ENCODE measurements at places on chromosomes 5 and 9.

DNA sequence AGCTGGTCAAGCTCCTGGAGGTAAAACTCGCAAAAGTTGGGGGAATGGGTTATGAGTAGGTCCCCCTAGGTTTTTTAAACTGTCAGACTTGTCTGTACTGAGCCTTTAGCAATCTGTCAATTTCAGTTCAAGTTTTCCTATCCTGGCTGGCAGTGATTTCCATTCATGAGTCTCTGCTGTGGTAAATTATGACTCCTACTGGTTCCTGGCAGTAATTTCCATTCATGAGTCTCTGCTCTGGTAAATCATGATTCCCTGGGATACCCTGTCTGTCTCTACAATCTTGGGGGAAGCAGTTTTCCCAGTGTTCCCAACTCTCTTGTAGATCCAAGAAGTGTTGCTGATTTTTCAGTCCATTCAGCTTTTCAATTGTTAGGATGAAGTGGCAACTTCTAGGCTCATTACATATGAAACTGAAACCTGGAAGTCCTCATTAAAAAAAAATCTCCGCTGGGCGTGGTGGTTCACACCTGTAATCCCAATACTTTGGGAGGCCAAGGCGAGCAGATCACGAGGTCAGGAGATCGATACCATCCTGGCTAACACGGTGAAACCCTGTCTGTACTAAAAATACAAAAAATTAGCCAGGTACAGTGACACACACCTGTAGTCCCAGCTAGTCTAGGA, 91.3 kb upstream of the GPBP1 start:
- DNase-seq, result no peak

DNA sequence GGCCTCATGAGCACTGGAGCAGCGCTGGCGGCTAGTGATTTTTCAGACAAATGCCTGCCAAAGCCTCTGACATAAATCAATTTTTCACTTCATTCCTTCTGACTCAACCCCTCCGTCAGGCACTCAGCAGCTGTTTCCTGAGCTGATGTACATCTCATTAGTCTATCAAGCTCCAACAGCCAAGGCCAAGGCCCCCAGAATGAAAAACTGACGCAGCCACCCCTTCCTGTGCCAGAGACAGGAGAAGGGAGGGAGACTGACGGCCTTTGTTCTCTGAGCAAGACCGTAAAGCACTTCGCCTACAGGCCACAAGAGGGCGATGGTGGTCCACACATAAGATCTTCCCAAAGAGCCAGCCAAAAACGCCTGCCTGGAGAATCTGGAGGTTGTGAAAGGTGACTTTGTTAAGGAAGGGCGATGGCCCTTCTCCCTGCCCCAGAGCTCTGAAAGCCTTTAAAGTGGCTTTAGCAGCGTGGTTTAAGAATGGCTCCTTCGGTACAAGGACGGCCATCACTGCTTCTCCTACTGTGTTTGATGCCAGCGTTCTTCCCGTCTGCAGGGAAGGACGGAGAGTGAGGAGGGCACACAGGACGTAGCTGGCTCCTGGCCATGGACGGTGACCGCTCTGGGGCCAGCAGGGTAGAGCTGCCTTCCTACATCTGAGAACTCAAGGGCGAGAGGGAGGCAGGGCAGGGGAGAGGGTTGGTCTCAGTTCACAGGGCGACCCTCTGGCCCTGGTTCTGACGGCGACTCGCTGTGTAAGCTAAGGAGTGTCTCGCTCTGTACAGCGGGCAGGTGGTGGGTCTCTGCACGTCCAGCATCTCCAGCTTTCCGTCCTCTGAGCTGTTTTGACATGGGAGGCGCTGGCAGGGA, 37.0 kb downstream of the ALG2 start:
- DNase-seq, result peak; percentile 89

GRCh38 chr9:21679432-21679831, 123.0 kb upstream of the MTAP start:
- DNase-seq, result no peak

GRCh38 chr5:172606156-172606785, 34.8 kb upstream of the NEURL1B start:
- DNase-seq, result no peak

DNA sequence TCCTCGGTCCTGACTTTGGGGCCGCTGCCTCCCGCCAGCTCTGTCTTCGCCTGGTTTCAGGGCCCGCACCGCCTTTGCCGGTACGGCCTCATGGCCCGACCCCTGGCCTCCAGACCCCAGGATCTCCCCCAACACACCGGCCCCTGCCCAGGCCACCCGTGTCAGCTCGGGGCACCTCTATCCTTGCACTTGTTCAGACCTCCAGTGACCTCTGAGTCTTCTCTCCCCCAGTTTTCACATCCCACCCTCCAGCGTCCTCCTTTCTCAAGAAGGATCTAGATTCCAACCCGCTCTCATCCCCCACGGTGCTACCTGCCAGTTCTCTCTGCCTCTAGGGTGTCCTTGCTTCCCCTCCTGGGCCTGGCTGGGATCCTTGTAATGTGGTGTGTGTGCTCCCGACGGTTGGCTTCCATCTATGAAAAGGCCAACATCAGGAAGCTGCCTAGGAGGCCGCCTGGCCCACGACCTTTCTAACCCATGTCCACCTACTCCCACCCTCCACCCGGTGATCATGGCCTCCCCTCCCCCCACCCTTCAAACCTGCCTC, 61.1 kb downstream of the SPATA31C2 start:
- no peak for DNase-seq

DNA sequence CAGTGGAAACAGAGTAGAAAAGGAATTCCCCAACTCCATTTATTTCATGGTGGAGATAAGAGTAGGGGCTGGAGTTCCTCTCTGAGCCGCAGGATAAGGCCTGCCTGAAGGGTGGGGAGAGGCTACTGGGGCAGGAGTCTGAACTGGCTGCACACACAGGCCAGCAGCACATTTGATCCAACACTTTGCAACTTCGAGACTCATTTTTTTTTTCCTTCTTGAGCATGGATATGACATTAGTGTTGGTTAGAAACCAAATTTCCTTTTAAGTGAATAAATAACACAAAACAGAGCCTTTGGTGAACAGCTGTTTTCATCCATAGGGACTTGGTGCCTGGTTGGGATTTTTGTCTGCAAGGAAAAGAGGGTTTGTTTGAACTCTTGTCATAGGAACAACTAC, 76.6 kb downstream of the RALGPS1 start:
- no peak for DNase-seq

- DNase-seq, result no peak
Measured at GRCh38 chr9:71025201-71025600, 96.2 kb downstream of the TRPM3 start.

GRCh38 chr5:148090773-148091250, 27.0 kb downstream of the SPINK5 start:
- peak; percentile 3 for DNase-seq

DNA sequence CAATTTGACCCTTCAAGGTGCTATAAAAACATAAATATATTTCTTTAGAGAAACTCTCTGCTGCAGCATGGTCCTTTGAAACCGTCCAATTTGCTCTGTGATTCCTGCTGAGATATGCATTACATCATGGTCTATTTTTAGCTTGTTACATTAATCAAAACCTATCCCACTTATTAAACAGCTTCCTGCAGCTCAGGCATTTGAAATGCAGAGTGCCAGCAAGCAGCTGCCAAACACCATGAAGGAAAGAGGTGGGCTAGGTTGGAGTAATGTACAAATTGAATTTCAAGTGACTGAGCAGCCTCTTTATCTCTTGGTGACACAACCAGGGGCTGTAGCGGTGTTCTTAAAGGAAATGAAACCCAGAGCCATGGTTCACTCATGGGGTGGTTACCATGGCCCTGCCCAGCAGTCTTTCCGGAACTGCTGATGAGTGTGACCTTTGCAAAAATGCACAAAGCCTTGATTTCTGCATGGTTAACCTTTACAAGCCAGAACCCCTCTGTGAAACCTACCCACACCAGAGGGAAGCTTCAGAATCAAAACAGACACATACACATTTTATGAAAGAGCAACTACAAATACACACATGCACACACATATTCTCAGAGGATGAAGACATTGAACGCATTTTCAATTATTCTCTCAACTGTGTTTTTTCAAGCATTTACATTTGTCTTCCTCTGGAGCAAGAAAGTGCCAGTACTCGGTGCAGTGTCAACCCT, 155.8 kb upstream of the ZNF608 start:
- peak; percentile 12 for DNase-seq
